ENCODE measurements at places on chromosomes 1 and 21.

GRCh38 chr1:97489834-97490233 lies 431.0 kb downstream of the DPYD start:
- no peak for DNase-seq

- no peak for DNase-seq
Observed at GRCh38 chr1:203555076-203555475, 61.1 kb downstream of the OPTC start.

DNA sequence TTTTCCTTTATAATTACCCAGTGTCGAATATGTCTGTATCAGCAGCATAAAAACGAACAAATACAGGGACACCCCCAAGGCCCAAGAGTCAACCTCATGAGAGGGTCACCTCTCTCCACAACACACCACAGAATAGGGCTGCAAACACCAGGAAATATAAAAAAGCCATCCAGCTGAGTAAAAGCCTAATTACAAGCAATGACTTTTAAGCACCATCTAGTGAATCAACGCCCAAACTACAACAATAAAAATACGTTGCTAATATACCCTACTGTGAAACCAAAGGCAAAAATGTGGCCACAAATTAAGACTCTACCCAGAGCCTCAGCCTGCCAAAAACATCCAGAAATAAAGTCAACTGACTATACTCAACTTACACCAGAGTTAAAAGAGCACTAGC lies 817.9 kb upstream of the NEGR1 start:
- DNase-seq: no peak

- DNase-seq: peak; percentile 92
Observed at GRCh38 chr1:234610666-234611224, 767 bp upstream of the IRF2BP2 start.

GRCh38 chr1:204172404-204173029 lies 6.4 kb upstream of the REN start:
- DNase-seq: no peak

- no peak for DNase-seq
Observed at GRCh38 chr1:94068096-94068998, 52.6 kb downstream of the ABCA4 start.
